ENCODE measurements at places on chromosomes 6 and 20. TPM values are rescaled to one million over a fixed set of nuclear protein-coding genes. Genes with fewer than 3 reads are reported as not detected.

GRCh38 chr6:100084991-100085364 is 91.0 kb upstream of the MCHR2 start:
- no peak for DNase-seq

- DNase-seq: no peak
Observed at GRCh38 chr6:167951781-167952511, 45.5 kb upstream of the KIF25 start.

The TSPO2 gene
- not detected for total RNA-seq

The BPHL gene
- total RNA-seq: 23.2 TPM

The RRBP1 gene
- 33.7 TPM for total RNA-seq

DNA sequence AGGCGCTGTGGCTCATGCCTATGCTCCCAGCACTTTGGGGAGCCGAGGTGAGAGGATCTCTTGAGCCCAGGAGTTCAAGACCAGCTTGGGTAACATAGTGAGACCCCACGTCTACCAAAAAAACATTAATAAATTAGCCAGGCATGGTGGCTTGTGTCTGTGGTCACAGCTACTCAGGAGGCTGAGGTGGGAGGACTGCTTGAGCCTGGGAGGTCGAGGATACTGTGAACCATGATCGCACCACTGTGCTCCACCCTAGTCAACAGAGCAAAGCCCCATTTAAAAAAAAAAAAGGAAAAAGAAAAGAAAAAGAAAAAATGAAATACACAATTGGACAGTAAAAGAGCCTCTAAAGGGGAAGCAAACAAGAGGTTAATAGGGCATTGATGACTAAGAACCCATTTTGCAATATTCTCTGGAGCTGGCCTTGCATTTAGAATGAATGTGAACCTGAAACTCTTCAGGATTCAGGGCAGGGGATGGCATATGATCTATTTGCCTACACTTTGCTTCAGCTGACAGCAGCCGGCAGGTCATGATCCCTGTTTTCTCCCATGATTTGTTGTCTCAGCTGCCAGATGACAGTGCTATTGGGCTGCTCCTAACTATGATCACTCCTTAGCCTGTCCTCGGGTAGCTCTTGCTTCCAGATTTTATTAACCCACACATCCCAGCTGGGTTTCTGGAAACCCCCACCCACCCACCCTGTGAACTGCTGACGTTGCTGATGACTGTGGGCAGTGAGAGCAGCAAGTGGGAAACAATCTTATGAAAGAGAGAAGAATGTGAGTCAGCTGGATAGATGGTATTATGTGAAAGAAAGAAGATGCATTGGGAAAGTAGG is 83.8 kb upstream of the ELOVL5 start:
- no peak for DNase-seq

The PDE10A gene
- total RNA-seq: 0.54 TPM

The GSTA4 gene
- 115 TPM for total RNA-seq

The SLC22A3 gene
- 10.4 TPM for total RNA-seq

The ME1 gene
- 24.3 TPM for total RNA-seq

The IP6K3 gene
- 0.45 TPM for total RNA-seq

The PLN gene
- 3.8 TPM for total RNA-seq

Data from lower leg skin (tissue), 4 donors.